ENCODE measurements at places on chromosomes 1 and 21.

- DNase-seq: no peak
Measured at GRCh38 chr1:228510101-228510802, 23.1 kb downstream of the RNF187 start.

GRCh38 chr1:197808880-197809279 lies 33.6 kb upstream of the DENND1B start:
- DNase-seq: no peak

DNA sequence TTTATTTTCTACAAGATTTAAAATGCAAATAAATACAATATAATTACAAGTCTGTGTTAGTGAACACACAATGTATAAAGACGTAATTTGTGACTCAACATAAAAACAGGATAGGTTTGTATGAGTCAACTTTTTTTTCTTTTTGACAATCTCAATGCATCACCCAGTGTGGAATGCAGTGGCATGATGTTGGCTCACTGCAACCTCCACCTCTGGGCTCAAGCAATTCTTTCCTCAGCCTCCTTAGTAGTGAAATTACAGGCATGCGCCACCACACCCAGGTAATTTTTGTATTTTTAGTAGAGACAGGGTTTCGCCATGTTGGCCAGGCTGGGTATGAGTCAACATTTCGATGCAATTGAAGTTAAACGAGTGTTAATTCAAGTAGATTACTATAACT lies 5.9 kb upstream of the SPRR2E start:
- peak; percentile 6 for DNase-seq

GRCh38 chr1:9413877-9414213 lies 121.2 kb downstream of the SPSB1 start:
- no peak for DNase-seq

- DNase-seq: no peak
Measured at GRCh38 chr1:184545601-184546000, 158.8 kb downstream of the C1orf21 start.

DNA sequence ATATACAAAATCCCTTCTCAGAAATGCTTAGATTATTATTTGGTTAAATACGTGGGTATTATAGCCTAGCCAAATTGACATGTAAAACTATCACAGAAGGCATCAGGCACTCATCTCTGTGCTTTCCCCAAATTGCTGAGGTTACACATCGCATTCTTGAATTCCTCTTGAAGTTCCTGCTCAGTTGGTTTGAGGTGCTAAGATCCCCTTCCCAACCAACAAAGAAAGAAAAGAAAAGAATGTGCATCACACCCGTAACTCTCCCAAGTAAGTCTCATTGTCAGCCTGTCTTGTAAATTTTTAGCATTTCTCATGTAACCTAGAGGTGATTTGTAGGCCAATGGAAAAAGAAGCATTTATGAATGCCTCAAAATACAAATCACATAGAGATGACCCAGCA lies 539.2 kb upstream of the PRMT6 start:
- no peak for DNase-seq

- no peak for DNase-seq
Measured at GRCh38 chr1:47809301-47810084, 187.7 kb downstream of the TRABD2B start.

DNA sequence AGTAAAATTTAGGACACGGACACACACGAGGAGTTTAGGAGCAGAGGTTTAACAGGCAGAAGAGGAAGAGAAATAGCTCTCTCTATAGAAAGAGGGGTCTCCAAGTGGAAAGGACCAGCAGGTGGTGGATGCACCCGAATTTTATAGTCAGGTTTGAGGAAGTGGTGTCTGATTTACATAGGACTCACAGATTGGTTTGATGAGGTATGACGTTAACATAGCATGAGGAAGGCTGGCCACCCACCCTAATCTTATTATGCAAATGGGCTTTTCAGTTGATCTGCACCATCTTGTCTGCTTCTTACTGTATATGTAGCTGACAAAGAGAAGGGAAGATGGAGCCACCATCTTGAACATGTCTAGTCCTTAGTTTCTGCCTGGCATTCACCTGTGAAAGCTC lies 52.5 kb upstream of the RGS2 start:
- DNase-seq: no peak

GRCh38 chr1:81869307-81869706 lies 68.6 kb downstream of the ADGRL2 start:
- DNase-seq: no peak

- DNase-seq: no peak
Measured at GRCh38 chr21:27408826-27409225, 441.9 kb upstream of the ADAMTS5 start.

DNA sequence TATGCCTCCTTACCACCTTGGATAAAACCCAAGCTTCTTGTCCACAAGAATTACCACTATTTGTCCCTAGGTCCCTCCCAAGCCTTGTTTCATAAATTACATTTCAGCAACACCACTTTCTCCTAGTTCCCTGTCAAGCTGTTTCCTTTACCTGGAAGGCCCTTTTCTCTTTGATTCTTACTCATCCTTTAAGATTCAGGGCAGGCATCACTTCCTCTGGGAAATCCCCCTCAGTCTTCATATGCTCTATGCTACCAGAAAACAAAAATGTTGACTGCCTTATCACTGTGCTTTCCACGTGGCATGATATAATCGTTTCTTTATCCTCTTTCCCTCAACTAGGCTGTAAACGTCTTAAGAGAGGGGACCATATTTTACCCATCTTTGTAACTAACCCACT lies 102.7 kb downstream of the LYST start:
- DNase-seq: no peak

- DNase-seq: no peak
Measured at GRCh38 chr1:196977278-196977677, at the start of gene CFHR5. Gene CFHR5, plus strand, starts transcription at chr1:196977556. Its CDS starts 109 bp downstream, at chr1:196977665.

DNA sequence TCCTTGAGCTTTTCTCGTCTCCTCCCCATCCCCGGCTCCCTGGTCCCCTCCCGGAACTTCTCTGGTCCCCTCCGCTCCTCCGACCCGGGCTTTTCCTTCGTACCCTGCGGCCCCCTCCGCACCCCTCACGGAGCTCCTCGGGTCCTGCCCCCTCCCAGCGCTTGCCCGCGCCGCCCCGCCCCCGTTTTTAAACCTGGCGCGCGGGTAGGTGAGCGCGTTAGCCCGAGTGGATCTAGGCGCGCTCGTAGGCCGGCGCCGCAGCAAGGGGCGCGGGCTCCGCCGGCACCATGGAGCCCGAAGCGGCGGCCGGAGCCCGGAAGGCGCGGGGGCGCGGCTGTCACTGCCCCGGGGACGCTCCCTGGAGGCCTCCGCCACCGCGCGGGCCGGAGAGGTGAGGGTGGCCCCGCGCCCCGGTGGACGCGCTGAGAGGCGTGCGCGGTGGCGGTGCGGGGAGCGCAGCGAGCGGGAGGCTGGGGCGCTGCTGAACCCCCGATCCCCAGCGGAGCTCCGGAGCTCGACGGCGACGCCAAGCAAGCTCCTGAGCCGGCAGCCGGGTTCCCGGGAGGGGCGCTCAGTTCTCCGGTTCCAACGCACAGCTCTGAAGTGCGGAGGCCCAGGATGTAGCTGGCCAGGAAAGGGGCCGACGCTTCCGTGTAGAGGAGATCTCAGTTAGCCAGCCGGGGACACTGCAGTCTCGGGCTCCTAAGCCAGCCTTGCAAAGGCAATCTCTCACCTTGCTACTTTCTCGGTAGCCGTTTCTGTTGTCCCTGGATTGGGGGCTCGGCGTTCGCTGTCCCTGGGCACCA lies at the start of gene RIPPLY3:
TSS of gene RIPPLY3 (plus strand) at position 217 of the 806 bp plus-strand sequence. CDS start at position 288, 71 bp downstream.
- DNase-seq: no peak

GRCh38 chr1:95780836-95781235 lies 546.8 kb downstream of the RWDD3 start:
- DNase-seq: no peak

DNA sequence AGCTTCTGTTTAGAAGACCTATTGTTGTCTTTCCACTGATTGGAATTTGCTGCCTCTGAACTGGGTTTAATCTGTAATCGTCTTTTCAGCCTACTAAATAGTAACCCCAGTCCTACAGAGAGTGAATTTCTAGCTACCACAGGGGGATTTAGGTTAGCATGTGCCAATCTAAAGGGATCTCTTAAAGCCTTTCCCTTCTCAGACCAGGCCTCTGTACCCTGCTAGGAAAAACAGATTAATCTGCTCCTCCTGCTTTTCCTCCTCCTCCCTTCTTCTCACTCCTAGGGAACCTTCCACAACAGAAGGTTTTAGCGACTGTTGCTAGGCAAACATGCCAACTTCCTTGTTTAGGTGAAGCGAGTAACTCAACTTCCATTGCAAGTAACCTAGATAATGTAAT lies 1.3 kb upstream of the RC3H1 start:
- DNase-seq: peak; percentile 24

- DNase-seq: no peak
Measured at GRCh38 chr1:39625462-39626273, 13.8 kb downstream of the HEYL start.

GRCh38 chr1:169132512-169133227 lies 26.2 kb downstream of the ATP1B1 start:
- DNase-seq: no peak

- DNase-seq: no peak
Measured at GRCh38 chr1:185343306-185343705, 26.3 kb upstream of the IVNS1ABP start.

GRCh38 chr1:203625628-203626019 lies 1.0 kb upstream of the ATP2B4 start:
- DNase-seq: no peak

DNA sequence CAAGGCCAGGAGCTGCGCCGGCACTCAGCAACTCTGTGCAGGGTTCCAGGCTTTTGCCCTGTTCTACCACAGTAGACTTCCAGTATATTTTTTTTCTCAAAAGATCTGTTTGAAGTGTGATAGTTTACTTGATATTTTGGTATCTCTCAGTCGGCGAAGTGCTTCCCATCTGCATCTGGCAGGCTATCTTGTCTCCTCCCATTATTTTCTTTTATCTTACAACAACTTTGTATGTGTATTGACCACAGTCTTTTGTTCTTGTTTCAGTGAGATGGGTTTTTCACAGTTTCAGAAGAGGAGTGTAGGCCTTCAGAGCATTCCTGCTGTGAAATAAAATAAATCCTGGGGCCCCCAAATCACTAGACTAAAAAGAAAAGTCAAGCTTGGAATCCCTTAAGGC lies 292.9 kb downstream of the PTGER3 start:
- no peak for DNase-seq

DNA sequence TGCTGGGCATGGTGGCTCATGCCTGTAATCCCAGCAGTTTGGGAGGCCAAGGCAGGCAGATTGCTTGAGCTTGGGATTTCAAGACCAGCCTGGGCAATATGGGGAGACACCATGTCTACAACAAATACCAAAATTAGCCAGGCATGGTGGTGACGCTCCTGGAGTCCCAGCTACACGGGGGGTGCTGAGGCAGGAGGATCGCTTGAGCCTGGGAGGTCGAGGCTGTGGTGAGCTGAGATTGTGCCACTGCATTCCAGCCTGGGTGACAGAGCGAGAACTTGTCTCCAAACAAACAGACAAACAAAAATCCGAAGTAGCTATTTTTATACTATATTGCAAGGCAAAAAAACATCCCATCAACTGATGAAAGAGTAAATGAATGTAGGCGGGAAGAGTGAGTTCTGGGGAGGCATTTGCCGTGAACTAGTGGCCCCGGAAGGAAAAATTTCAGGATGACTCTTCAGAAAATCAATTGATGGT lies 40.6 kb downstream of the NCMAP start:
- DNase-seq: no peak

DNA sequence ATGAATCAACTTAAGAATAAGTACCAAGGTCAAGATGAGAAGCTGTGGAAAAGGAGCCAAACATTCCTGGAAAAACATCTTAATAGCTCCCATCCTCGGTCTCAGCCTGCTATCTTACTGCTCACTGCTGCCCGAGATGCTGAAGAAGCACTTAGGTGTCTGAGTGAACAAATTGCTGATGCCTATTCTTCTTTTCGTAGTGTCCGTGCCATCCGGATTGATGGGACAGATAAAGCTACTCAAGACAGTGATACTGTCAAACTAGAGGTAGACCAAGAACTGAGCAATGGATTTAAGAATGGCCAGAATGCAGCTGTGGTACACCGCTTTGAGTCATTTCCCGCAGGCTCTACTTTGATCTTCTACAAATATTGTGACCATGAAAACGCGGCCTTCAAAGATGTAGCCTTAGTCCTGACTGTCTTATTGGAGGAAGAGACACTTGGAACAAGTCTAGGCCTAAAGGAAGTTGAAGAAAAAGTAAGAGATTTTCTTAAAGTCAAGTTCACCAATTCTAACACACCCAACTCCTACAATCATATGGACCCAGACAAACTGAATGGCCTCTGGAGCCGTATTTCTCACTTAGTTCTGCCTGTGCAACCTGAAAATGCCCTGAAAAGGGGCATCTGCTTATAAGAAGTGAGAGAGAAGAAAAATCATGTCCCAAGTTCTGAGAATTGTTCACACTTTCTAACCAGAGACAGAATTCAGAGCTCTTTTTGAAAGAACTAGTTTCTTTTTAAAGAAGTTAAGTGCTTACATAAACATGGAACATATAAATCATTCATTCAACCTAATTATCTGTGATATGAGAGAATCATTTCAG lies 35.7 kb downstream of the TOR1AIP1 start:
- no peak for DNase-seq

- no peak for DNase-seq
Measured at GRCh38 chr1:20511518-20512428, 3.8 kb upstream of the MUL1 start.

GRCh38 chr1:185813401-185813979 lies 79.3 kb downstream of the HMCN1 start:
- peak; percentile 45 for DNase-seq

DNA sequence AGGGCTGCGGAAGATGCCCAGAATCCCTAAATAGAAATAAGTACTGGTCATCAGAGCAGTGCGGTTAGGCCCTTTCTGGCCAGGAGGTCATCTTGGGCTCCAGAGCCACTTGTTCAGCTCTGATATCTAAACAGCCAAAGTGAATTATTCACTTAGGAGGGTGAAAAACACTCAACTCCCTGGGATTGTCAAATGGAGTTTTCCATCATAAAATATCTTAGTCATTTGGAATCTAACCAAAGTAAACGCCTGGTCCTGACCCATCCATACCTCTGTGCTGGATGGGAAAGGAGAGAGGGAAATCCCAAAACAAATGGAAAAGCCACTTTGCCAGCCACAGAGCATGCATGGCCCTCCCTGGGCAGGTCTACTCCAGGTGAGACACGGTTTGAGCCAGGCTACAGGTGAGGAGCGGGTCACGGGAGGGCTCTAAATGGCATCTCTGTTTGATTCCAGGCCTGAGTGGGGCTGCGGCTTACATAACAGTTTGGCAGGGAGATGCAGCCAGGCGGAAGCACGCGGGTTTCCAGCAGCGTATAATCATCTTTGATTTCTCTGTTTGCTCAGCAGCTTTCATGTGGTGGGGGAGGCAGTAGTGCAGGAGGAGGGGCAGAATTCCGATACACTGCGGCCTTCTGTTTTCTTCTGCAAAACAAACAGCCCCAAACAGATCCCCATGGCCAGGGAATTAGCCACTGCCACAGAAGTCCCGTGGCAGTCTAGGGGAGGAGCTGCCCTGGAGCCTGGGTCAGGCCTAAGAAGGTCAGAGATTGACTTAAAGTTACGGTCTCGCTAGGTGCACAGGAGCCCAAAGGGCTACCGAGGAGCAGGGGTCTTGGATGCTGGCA lies 59.1 kb upstream of the ZNF648 start:
- no peak for DNase-seq

DNA sequence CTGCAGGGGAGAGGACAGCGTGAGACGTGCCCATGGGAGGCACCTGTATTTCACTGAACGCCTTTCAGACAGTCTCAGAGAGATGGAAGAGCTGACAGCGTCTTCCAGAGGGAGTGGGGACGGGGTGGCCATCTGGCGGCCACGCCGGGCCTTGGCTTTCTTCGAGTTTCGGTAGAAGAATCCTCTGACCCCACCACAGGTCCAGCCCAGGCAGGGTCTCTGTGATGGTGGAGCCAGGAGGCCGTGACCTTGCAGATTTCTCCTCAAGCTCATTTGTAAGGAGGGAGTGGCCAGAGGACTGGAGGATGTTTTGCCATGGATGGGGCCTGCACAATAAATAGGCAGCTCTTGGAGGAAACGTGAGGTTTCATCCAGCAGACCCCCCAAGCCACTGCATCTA lies 47.6 kb upstream of the ADARB1 start:
- no peak for DNase-seq

Data from SW 1271 (cell line).